ENCODE measurements at places on chromosomes 3 and 15.

DNA sequence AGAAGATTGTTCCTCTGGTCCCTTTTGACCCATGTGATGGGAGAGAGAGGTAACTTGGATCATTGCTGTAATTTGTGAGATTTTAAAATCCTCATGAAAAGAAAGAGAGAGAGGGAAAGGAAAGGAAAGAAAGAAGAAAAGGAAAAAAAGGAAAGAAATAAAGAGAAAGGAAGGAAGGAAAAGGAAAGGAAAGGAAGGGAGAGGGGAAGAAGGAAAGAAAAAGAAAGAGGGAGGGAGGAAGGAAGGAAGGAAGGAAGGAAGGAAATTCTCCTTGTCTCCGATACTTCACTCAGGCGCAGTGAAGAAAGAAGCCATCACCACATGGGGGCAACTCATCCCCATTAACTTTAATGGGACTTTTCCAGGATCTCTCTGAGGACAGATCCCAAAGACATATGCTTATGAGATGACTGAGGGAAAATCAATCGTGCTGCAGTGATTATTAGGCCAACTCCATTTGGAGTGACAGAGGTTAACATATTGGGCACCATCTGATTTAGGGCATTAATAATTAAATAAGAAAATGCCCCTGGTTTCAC is 123.0 kb downstream of the MEGF11 start:
- DNase-seq = no peak

- DNase-seq = no peak
Measured at GRCh38 chr3:113802795-113803455, 35.7 kb upstream of the GRAMD1C start.

DNA sequence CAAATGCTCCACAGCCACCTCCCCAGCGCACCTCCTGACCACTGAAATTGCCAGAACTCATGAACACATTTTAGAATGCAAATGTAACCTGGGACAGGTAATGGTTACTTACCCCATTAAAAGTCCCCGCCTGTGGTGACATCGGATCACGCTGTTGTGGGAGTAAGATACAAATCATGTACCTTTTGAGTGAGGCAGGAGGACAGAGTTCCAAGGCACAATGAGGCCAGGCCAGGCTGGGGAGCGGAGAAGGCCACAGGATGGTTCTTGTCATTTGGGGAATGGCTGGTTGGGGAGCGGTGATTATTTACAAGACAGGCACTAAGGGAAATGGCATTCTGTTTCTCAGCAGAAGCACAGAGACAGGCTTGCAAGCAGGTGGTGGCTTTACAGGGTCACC is 490.0 kb downstream of the EDEM1 start:
- DNase-seq = no peak

GRCh38 chr3:66200147-66200546 is 20.7 kb upstream of the SLC25A26 start:
- no peak for DNase-seq

- no peak for DNase-seq
Measured at GRCh38 chr3:27322634-27323033, 46.5 kb downstream of the NEK10 start.

GRCh38 chr3:156768390-156768789 is 57.8 kb upstream of the LEKR1 start:
- no peak for DNase-seq

- DNase-seq = no peak
Measured at GRCh38 chr3:16897254-16897926, 12.6 kb downstream of the PLCL2 start.

DNA sequence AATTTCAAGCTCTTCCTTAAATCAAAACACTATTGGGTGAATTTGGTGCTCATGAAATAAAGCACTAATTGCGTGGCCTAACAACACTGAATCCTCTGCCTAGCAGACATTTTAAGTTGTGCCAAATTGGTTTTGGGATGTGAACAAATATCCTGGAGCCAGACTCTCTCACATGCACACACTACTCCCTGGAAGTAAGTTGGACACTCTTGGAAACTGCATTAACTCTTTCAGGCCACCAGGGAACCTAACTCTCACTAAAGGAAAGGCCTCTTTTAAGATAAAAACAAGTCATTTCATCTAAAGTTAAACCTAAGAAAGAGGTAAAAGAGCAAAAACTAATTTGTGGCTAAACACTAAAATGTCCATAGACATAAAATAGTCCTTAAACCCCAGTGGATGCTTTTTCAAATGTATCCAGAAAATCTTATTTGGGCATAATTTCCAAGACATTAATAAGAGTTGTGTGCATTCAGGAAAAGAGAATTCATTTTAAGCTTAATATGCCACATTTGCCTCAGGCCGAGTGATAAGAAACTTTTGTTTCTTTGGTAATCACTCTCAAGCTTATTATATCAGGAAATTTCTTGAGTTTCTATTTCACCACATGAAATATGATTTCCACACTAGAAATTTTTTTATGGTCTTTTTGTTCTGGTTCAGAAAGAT is 61.8 kb downstream of the ZBTB20 start:
- no peak for DNase-seq

DNA sequence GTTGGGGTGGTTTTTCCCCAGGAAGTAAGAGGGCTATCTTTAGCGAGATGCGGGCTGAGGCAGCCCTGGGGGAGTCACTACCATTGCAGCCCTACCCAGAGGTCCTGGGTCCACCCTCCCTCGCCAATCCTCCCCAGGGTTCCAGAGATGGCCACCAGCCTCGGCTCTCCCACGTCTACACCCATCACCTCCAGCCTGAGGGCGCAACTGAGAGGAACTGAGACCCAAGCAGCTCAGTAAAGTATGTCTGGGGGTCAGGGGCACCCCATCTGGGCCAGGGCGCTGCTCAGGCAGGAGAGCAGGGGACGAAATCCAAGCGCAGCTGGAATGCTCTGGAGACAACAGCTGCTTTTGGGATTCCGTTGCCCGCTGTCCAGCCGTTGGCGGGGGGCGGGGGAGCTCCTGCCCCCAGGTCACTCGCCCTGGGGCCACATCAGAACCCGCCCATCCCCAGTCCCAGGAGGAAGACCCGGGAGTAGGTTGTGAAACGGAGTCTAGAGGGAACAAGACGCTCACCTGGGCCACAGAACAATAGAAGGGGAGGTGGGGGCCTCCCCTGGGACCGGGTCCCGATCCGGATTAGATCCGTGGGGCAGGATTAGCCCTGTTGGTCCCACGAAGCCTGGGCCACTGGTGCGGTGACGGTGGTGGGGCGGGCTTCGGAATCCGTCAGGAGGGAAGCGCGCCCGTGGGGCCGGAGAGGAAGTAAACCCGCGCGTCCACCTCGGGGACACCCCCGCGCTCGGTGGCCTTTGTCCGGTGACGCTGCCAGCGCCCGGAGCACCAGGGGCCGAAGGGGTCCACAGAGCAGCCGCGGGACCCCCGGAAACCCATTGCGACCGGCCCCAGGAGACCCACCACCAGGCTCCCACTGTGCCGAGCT is 1.4 kb upstream of the NDUFAF3 start:
- no peak for DNase-seq

- DNase-seq = no peak
Measured at GRCh38 chr15:73679964-73680363, 4.2 kb upstream of the CD276 start.

DNA sequence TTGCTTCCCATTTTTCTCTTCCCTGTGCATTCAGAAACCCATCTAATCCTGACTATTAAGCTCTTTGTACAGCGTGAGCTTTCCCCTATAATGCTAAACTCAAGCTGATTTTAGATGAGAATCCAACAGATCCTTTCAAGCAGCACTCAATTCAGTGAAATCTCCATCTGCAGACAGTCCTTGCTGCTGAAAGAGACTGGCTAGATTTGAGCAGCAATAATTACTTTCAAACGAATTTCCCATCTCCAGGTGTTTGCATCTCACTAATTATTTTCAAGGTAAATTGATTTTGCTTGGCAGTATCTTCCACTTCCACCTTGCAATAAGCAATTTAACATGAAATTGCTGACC is 49.5 kb upstream of the SLC7A14 start:
- no peak for DNase-seq

GRCh38 chr15:56992725-56993124 is 74.3 kb downstream of the TCF12 start:
- DNase-seq = no peak

GRCh38 chr15:39850436-39850835 is 67.8 kb upstream of the FSIP1 start:
- DNase-seq = no peak

DNA sequence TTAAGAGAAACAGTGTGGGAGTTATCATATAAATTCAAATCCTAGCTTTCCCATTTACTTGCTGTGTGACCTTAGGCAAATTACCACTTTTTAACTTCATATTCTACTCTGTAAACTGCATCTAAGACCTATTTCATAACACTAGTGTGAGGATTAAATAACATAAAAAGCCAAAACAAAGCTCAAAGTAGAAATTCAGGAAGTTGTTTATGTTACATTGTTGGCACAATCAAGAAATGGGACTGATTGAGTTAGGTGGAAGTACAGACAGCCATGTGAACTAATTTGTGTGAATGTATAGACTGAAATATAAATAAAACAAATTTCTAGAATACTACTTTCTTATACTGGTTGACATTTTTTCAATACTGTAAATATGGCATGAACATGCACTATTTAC is 131.7 kb downstream of the STAG1 start:
- no peak for DNase-seq

DNA sequence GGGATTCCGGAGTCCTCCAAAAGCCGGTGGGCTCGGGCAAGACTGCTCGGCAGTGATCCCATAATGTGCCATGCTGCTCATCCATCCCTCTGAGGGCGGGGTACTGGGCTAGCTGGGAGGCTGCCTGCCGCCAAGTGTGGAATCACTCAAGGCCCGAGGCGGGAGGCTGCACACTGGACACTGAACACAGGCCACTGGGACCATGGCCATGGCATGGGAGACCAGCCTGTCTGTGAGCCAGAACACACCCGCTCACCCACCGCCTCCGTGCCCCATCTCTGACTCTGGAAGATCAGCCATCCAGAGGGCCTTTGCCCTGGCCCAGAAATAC is 1.4 kb downstream of the C3orf22 start:
- DNase-seq = no peak

DNA sequence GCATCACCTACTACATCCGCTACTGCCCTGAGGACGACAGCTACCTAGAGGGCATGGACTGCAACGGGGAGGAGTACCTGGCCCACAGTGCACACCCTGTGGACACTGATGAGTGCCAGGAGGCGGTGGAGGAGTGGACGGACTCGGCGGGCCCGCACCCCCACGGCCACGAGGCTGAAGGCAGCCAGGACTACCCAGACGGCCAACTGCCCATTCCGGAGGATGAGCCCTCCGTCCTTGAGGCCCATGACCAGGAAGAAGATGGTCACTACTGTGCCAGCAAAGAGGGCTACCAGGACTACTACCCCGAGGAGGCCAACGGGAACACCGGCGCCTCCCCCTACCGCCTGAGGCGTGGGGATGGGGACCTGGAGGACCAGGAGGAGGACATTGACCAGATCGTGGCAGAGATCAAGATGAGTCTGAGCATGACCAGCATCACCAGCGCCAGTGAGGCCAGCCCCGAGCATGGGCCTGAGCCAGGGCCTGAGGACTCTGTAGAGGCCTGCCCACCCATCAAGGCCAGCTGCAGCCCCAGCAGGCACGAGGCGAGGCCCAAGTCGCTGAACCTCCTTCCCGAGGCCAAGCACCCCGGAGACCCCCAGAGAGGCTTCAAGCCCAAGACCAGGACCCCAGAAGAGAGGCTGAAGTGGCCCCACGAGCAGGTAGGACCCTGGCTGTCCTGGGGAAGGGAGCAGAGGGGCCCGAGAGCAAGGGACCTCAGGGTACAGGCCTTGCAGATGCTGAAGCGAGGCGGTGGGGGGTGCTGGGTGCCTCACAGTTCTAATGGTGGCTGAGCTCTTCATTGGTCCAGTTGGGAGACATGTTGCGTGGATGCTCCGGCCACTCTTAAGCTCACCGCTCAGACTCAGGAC is 168.6 kb downstream of the APBA2 start:
- no peak for DNase-seq

- DNase-seq = no peak
Measured at GRCh38 chr15:69909719-69910444, 187.8 kb downstream of the TLE3 start.

DNA sequence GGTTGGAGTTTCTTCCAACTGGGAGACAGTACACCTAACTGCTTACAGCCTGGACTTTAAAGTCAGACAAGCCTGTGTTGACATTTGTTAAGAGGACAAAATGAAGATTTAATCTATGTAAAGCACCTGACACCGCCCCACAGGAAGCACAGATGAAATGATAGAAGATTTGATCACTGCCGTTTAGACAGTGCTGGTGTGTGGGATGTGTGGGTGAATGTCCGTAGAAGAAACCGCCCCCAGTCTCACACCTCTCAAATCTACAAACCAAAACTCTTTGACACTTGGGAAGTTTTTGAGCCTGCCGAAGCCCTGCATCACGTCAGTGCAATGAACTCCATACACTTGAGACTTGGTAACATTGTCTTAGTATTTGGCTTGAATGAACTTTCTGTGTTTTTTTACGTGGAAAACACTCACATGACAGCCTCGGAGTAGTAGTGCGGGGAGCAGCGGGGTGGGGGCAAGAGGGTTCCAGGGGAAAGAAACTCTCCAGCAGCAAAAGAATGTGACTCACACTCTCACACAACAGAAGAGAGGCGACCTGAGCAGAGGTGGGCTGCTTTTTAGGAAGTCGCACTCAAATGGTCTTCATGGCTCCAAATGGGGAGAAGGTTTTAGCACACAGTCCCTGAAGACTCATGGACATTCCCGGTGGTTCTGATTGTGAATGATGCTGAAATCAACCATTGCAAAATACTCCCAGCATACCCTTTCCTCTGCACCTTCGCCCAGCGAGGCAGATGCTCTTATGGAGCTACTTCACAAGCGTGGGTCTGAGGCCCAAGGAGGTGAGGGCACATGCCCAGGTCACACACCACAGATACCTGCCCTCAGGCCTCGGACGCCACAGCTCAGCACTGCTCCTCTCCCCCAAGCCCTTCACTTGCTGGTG is 79.2 kb downstream of the SRGAP3 start:
- DNase-seq = no peak

- DNase-seq = no peak
Measured at GRCh38 chr3:161422171-161422700, 50.9 kb upstream of the SPTSSB start.

- DNase-seq = no peak
Measured at GRCh38 chr3:112464264-112464663, 35.0 kb downstream of the BTLA start.

DNA sequence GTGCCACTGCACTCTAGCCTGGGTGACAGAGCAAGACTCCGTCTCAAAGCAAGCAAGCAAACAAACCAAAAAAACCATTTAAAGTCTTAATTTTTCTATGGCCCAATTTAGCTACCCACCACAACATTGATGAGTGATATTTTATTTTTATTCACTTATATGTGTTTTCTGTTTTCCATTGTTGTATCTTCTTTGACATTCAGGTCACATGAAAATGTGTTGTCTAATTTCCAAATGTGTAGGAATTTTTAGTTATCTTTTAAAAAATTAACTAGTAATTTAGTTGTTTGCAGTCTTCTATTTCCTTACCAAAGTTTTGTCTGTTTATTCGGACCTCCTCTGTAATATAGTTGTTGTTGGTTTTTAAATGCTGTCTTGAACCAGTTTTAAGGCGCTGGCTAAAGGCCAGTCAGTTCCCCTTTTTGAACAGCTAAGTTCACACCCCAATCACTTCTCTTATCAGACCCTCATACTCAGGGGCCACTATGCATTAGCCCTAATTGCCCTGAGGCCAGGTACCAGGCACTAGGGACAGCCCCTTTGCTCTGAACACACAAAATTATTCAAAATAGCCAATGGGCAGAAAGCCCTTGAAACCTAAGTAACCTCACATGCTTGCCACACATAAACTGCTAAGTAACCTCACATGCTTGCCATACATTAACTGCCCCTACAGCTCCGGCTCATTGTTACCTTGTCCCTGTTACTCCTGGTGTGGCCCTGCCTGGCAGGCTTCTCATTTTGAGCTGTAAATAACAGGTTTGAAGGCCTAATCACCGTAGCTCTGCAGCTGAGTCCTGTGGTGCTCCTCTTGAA is 4.3 kb upstream of the CCR4 start:
- no peak for DNase-seq

Data from activated T-cell treated with anti-CD3 and anti-CD28 coated beads for 48 hours (primary cell).